ENCODE measurements at places on chromosomes 6 and 20. TPM values are rescaled to one million over a fixed set of nuclear protein-coding genes. Genes with fewer than 3 reads are reported as not detected.

The MTFR2 gene
- polyA plus RNA-seq = 9.2 TPM

The SLC22A1 gene
- 0.20 TPM for polyA plus RNA-seq

The PERP gene
- polyA plus RNA-seq = not detected

The CST7 gene
- 0.08 TPM for polyA plus RNA-seq

The PLEKHG1 gene
- 0.02 TPM for polyA plus RNA-seq

The PPP1R14C gene
- polyA plus RNA-seq = not detected

Measured in SK-N-SH (cell line).